ENCODE measurements at places on chromosomes 1 and 21. TPM values are rescaled to one million over a fixed set of nuclear protein-coding genes. Genes with fewer than 3 reads are reported as not detected.

ATP1A2 gene
- 1.1 TPM for polyA plus RNA-seq

FNDC7 gene
- not detected for polyA plus RNA-seq

AGBL4 gene
- not detected for polyA plus RNA-seq

- DNase-seq, result no peak
Measured at GRCh38 chr1:107877745-107878144, 87.2 kb downstream of the VAV3 start.

DNA sequence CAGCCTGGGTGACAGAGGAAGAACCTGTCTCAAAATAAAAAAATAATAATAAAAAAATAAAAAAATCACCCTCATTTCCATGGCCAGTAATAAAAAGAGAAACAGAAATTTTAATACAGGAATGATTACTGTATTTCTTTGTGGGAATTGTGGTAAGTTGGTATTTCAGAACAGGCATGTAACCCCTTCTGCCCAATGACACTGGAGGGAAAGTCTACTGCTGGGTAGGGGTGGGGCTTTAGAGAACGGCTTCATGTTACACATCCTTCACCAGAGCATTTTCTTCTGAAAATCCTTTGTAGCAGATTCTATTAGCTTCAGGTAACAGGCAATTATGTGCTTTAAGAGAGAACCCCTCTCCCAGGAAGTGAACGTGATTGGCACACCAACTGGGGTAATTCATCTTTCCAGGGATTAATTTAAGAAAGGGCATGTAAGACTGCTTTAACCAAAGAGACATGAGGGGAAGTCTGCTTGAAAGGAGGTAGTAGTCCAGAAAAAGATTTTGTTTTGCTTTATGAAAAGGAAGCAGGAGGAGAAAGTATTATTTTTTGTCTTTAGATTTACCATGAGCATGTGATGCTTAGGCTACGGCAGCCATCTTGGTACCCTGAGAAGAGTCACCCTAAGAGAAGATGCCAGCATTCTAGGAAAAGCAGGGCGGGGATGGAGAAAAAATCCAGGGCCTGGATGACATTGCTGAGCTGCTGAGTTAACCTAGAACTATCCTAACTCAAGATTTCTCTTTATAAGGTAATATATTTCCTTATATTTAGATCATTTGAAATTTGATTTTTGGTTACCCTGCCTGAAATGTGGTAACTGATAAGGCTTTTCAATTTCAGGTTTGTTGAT, 57.7 kb upstream of the DPT start:
- no peak for DNase-seq

DNA sequence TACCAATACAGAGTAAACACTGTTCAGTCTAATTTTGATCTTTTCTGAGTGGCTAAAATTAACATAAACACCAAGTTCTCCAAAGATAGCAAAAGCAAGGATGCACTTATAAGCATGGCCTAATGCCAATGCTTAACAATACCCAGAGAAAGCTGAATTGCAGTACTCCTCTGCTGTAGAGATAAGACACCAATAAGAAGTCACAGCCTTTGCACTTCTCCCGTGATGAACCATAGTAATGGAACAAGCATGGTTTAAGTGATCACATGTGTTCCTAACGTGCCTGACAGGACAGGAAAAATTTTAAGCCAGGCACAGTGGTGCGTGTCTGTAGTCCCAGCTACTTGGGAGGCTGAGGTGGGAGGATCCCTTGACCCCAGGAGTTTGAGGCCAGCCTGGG, 5.6 kb downstream of the PRDX1 start:
- DNase-seq, result no peak

DNA sequence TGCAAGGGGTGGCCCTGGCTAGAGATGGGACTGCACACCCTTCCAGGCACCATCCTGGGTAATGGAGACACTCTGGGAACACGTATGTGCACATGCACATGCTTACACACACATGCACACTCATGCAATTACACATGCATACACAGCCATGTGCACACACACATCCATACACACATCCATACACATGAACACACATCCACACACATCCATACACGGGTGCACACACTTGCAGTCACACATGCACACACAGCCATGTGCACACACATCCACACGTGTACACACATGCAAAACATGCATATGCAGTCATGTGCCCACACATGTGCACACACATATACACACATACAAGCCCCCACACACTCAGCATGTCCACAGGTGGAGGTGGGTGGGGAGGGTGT, 22.3 kb upstream of the POFUT2 start:
- no peak for DNase-seq
